ENCODE measurements at places on chromosomes 12 and 14. TPM values are rescaled to one million over a fixed set of nuclear protein-coding genes. Genes with fewer than 3 reads are reported as not detected.

- peak; percentile 28 for DNase-seq
These were observed 46.6 kb downstream of the PPP2R5C start for GRCh38 chr14:101808020-101808641.

GRCh38 chr14:64507376-64508156 is 3.0 kb downstream of the ZBTB1 start:
- DNase-seq = peak; percentile 52

- DNase-seq = no peak
These were observed 126.0 kb upstream of the PZP start for GRCh38 chr12:9334041-9334692.

- DNase-seq = peak; percentile 84
These were observed 2.0 kb downstream of the BHLHE41 start for GRCh38 chr12:26122681-26123481.

GRCh38 chr14:23399591-23399990 is 8.5 kb downstream of the MYH6 start:
- DNase-seq = no peak

SLCO1C1 gene
- total RNA-seq = not detected

RGS6 gene
- not detected for total RNA-seq

Measured in Daoy (cell line).